ENCODE measurements at places on chromosomes 16 and 17.

GRCh38 chr16:80718480-80719220, 85.7 kb downstream of the CDYL2 start:
- no peak for ATAC-seq

GRCh38 chr16:29745853-29746345, at the start of gene C16orf54:
TSS of gene C16orf54 (minus strand) at chr16:29745990. CDS start at chr16:29744951, 1,039 bp downstream.
- peak; percentile 74 for ATAC-seq

- peak; percentile 47 for ATAC-seq
These were observed 84.1 kb downstream of the TBC1D16 start for GRCh38 chr17:79951361-79952264.

GRCh38 chr17:55318081-55318480, 53.3 kb downstream of the HLF start:
- no peak for ATAC-seq

- ATAC-seq: no peak
These were observed 7.4 kb downstream of the FAM171A2 start for GRCh38 chr17:44356241-44356640.

GRCh38 chr17:46274238-46274637, 20.7 kb upstream of the LRRC37A start:
- no peak for ATAC-seq

- no peak for ATAC-seq
These were observed 36.6 kb upstream of the TMEM132E start for GRCh38 chr17:34542700-34543336.

DNA sequence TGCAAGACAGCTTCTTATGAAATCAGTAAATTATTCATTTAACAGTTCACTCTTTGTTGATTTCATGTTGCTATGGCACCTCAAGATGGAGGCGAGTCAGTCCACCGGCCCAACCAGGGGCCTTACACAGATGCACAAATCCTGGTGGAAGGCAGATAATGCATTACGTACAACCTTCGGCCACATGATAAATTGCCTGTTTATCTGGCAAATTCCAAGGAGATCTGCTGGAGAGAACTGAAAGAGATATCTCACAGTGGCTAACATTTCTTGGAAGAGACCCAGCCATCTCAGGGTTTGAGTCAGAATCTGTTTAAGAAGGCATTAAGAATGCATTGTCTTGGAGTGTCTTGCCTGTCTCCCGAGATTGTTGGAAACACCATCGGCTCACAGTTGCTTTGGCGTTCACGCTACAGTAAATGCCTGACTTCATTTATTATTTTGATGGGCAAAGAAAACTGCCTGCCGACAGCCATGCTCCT, 225.6 kb downstream of the MSI2 start:
- peak; percentile 19 for ATAC-seq

- ATAC-seq: no peak
These were observed 938.2 kb upstream of the CDH8 start for GRCh38 chr16:62974424-62974823.

DNA sequence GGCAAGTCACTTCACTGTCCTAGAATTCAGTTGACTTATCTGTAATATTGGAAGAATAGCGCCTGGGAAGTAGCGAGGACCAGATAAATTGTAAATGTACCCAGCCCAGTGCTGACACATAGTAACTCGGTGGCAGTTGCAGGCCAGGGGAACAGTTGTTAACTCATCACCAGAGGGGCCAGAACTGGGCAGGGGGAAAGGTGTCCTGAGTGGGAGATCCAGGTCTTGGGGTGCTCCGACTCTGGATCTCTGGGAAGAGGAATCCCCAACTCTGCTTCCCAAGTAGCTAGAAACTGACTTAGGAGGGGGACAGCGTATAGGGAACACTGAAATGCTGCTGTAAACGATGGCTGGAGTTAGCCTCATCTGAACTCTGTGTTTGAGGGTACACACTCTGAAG, 23.0 kb downstream of the BCL7C start:
- no peak for ATAC-seq

GRCh38 chr16:47374629-47375028, 86.2 kb downstream of the ITFG1 start:
- no peak for ATAC-seq

Measured in gastroesophageal sphincter (tissue), 4 donors.